ENCODE measurements at places on chromosomes 6 and 20.
A peak's percentile ranks its signal among the peaks of the same experiment; 100 is the strongest.

DNA sequence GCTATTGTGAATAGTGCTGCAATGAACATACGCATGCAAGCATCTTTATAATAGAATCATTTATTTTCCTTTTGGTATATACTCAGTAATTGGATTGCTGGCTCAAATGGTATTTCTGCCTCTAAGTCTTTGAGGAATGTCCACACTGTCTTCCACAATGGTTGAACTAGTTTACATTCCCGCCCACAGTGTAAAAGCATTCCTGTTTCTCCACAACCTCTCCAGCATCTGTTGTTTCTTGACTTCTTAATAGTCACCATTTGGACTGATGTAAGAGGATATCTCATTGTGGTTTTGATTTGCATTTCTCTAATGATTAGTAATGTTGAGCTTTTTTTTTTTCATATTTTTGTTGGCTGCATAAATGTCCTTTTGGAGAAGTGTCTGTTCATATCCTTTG lies 208.7 kb downstream of the PHF3 start:
- no peak for DNase-seq

- no peak for DNase-seq
Measured at GRCh38 chr20:4071178-4071693, 55.9 kb upstream of the RNF24 start.

DNA sequence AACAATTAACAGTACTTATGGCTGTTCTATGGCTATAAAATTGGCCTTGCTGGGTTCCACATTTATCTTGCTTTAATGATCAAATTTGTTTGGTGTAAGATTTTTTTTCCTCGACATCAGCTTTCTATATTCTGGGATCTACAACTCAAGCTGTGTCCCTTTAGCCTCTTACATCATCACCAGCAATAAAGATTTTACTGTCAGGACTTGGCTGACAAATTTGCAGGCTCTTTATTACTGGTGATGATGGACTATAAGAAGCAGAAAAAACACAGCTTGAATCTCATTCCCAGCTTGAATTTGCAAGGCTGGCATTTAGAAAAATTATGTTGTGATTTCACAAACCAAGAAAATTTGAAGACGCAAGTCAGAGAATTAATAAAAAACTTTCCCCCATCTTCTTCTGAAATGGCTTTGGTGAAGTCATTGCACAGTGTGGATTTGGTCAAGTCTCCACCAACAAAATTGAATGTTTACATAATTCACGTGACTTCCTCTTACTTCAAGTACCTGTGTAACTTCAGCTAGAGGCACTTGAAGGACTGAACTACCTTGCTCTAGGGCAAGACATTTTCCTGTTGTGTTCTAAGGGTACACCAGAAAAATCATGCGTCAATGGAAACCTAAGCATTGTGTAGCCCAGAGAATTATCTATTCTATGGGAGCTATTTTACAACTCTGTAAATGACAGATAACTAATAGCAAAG lies 175.0 kb downstream of the CBLN4 start:
- DNase-seq, result no peak

GRCh38 chr6:100366419-100366818 lies 98.3 kb downstream of the SIM1 start:
- no peak for DNase-seq

DNA sequence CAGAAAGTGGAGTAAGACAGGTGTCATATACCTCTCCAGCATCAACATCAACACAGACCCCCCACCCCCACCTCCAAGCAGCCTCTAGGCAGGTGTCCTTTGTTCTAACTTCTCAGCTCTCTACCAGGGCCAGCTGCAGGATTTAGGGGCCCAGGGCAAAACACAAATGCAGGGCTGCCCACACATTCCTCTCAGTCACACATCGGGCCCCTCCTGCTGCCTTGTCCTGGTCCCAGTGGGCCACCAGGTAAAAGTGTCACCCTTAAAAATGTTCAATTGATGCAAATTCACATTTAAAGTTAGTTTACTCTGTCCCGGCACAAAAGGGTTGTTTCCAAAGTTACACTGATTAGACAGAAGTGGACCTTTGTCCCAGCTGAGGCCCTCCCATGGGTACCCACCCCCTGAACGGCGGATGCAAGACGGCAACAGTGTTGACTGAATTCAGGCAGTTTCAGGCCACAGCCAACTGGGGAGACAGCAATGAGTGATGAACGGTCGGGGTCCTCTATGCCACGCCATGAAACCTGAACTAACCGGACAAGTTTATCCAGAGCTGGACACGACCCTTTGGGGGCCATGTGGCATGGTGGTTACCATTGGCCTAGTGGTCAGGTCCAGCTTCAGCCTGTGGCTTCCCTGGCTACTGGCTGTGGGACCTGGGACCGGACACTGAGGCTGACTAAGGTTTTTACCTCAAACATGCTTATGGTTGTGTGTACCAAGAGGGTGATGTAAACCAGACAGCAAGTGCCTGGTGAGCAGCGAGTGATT lies 52.2 kb upstream of the UNC93A start:
- DNase-seq, result no peak

- DNase-seq, result no peak
Measured at GRCh38 chr6:22073516-22074198, 223.2 kb downstream of the PRL start.

- DNase-seq, result no peak
Measured at GRCh38 chr20:50048420-50049166, 64.4 kb downstream of the UBE2V1 start.

GRCh38 chr6:45483501-45483900 lies 105.8 kb upstream of the SUPT3H start:
- DNase-seq, result no peak

DNA sequence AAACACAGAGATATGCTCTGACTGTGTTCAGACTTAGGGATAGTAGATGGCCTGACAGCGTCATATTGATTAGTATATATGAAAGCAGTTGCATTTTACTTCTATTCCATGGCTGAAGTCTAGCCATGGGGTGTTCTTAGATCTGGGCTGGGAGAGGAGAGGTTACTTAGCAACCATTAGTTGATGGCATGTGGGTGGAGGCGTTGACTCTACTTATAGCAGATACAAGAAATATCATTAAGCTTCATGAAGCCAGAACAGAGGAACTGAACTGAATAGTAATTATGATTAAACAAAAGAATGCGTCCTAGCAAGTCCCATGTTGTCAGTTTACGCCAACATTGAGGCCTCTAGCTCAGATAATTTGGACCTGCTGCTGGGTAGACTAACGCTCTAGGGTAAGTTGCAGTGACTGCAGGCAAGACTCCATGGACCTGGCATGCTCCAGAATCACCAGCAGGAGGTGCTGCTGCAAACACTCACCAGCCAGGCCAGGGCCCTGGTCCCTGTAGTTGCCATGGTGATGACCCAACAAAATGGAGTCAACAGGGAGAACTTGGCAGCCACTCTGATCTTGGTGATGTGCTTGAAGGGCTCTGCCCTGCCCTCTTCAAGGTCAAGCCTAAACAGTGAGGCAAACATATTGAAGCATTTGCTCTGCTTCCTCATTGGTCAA lies 477.3 kb downstream of the PREX1 start:
- DNase-seq, result peak; percentile 29
